T-cell (primary cell): ENCODE measurements at places on chromosomes 12 and 14.

DNA sequence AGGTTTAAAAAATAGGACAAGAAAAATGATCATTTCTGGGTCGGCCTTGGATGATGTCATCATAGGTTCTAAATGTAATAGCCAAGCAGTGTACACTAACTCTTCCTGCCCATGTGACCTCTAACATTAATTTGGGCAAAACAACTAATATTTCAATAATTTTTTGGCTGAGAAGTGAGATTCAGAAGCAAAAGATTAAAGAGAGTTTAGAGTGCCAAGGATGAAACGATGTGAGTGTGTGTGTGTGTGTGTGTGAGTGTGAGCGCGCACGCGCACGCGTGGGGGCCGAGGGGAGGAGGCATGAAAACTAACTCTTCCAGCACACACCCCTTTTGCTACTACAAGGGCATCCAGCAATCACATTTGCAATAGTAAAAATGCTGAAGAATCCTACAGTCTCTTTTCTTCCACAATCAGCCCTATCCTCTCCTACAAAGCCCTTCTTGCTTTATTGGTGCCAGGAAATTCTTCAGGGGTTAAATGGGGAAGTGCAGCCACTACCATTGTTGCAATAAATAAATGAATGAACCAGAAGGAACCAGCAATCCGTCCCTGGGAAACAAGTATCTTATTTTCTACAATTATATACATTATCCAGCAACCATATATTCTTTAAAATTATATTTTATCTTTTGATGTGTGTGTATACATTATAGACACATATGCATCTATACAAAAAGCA is 52.9 kb downstream of the PEBP1 start:
- DNase-seq, result no peak
- no peak overlapping the region for H3K4me3 ChIP-seq
- no peaks in the 10 kb centered on the region for H3K4me1 ChIP-seq
- no peaks in the 10 kb centered on the region for H3K36me3 ChIP-seq
- H3K27ac ChIP-seq, result no peak overlapping the region
- H3K27me3 ChIP-seq, result no peaks in the 10 kb centered on the region

- no peaks in the 10 kb centered on the region for H3K4me1 ChIP-seq
- DNase-seq, result no peak
- H3K27ac ChIP-seq, result no peak overlapping the region
- no peaks in the 10 kb centered on the region for H3K36me3 ChIP-seq
Measured at GRCh38 chr14:54665946-54666345, 99.0 kb downstream of the SAMD4A start.

GRCh38 chr14:101888182-101888581 is 76.2 kb upstream of the DYNC1H1 start:
- no peak overlapping the region for H3K4me3 ChIP-seq
- DNase-seq, result no peak
- H3K36me3 ChIP-seq, result peaks cover 27% of the 10 kb centered on the region

DNA sequence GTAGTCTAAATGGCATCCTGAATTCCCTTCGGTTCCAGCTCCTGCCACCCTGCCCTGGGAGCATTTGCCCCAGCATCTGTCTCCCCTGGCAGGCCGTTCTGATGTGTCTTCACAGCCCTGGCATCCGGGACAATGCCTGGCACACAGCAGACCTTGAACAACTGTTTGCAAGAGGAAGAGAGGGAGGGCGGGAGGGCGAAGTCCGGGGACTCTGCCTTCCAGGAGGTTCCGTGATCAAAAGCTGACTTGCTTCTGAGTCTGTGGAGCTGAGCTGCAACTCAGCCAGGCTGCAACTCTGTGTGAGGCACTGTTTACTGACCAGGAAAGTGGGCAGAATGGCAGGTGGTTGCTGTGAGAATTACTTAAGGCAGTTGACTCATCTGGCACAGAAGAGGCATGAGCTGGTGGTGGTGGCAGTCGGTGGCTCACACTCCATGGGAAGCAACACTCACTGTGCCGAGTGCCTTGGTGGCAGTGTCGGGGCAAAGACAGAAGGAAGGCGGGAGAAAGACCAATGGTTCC is 61.1 kb upstream of the DLK1 start:
- peaks cover 56% of the 10 kb centered on the region for H3K27me3 ChIP-seq
- no peaks in the 10 kb centered on the region for H3K36me3 ChIP-seq
- no peak for DNase-seq
- peaks cover 3% of the 10 kb centered on the region for H3K4me1 ChIP-seq

- no peak for DNase-seq
- no peaks in the 10 kb centered on the region for H3K4me1 ChIP-seq
- H3K4me3 ChIP-seq, result no peak overlapping the region
- H3K27me3 ChIP-seq, result no peaks in the 10 kb centered on the region
Measured at GRCh38 chr12:43332977-43333640, 218.9 kb downstream of the ADAMTS20 start.

- no peaks in the 10 kb centered on the region for H3K27me3 ChIP-seq
- H3K4me3 ChIP-seq, result no peak overlapping the region
- H3K27ac ChIP-seq, result no peak overlapping the region
- no peaks in the 10 kb centered on the region for H3K36me3 ChIP-seq
- peak; percentile 31 for DNase-seq
Measured at GRCh38 chr12:106841510-106842302, 67.2 kb downstream of the RIC8B start.

- H3K4me1 ChIP-seq, result no peaks in the 10 kb centered on the region
- no peak for DNase-seq
- H3K4me3 ChIP-seq, result no peak overlapping the region
- no peaks in the 10 kb centered on the region for H3K36me3 ChIP-seq
- no peak overlapping the region for H3K27ac ChIP-seq
Measured at GRCh38 chr12:81167694-81168093, 89.8 kb downstream of the ACSS3 start.

- peaks cover 2% of the 10 kb centered on the region for H3K27me3 ChIP-seq
- H3K27ac ChIP-seq, result peak overlapping the region; percentile 49
- H3K36me3 ChIP-seq, result peaks cover 23% of the 10 kb centered on the region
- peak overlapping the region; percentile 99 for H3K4me3 ChIP-seq
Measured at GRCh38 chr12:49057888-49058287, 2.7 kb downstream of the KMT2D start.

DNA sequence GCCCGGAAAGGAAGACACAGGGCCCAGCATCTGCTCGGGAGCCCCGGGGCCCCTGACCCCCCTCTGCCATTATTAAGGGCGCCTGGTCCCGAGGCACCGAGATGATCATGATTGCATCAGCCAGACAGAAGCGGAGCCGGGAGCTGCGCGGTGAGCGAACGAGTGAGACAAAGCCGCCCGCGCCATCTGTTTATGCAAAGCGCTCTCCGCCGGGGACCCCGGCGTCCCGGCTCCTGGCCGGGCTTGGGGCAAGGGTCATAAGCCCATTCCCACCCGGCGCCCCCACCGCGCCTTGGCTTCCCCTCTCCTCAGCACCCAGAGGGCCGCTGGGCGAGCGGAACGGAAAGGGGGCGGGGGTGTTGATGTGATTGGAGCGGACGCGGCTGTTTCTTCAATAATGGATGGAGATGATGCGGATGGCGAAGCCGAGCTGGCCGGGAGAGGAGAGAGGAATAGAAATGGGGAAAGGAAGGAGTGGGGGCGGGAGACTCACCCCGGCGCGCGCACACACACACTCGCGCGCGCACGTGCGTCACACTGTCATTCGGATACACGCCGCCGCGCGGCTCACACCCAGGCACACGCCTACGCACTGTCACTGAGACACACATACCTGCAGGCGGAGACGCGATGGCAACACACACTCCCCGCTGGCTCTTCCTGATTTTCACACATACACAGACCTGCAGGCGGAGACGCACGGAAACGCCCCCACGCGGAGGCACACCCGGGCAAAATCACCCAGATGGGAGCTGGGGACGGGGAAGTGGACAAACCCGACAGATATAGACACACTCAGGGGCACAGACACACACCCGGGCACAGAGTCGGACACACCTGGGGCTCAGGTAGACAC is 10.7 kb downstream of the STAC3 start:
- peaks cover 97% of the 10 kb centered on the region for H3K27me3 ChIP-seq
- H3K36me3 ChIP-seq, result no peaks in the 10 kb centered on the region
- DNase-seq, result peak; percentile 62

GRCh38 chr12:29572938-29573337 is 75.5 kb upstream of the OVCH1 start:
- no peak overlapping the region for H3K4me3 ChIP-seq
- H3K27me3 ChIP-seq, result no peaks in the 10 kb centered on the region
- H3K27ac ChIP-seq, result no peak overlapping the region
- no peaks in the 10 kb centered on the region for H3K36me3 ChIP-seq
- DNase-seq, result no peak

DNA sequence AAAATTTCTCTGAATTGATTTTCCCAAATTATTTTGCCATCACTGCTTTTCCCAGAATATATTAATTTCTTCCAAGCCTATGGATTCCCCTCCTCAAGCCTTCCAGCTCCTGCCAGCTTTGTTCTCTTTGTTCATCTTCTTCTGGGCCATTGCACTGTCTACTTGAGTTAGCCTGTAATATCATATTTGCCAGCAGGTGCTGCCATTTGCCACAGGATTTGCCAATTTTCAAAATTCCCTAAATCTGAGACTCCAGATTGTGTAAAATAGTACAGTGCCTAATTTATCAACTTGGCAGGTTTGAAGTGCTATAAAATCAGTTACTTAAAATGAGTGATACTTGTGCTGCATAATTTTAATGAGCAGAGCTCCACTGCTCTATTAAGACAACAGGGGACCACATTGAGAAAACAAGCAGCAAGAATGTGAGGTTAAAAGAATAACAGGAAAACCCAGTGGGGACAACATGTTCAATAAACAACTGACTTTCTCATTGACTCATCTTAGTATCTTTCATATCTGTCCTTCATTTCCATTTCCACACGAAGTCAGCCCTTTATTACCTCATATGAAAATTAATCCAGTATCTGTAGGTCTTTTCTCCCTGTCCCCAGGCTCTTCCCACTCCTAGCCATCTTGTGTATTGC is 84.6 kb upstream of the CCDC196 start:
- no peak overlapping the region for H3K27ac ChIP-seq
- H3K4me1 ChIP-seq, result no peaks in the 10 kb centered on the region
- H3K4me3 ChIP-seq, result no peak overlapping the region
- no peaks in the 10 kb centered on the region for H3K36me3 ChIP-seq
- no peak for DNase-seq

DNA sequence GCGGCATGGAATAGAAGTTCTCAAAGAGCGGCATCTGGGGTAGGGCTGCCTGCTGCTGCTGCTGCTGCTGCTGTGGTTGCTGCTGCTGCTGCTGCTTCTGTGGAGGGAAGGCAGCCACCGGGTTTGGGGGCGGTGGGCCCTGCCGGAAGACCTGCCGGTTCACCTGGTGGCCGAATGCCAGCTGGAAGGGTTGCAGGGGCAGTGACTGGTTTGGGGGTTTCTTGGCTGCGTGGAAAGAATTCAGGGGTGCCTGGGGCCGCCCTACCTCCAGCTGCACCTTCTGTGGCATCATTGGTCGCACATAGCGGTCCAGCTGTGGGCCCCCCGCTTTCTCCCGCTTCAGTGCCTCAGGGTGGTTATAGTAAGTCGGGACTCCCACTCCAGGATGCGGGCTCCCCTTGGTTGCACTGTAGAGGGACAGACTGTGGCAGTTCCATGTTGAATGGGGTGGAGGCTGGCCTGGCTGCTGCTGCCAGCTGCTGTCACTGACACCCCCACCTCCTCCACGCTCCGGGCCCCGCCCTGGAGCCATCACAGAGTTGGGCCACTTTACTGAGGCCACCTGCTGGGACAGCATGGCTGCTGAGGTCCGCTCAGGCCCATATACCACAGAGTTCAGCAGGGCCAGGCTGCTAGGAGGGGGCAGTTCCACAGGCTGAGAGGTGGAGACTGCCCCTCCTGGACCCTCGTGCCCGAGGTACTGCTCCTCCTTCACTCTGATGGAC is 25.2 kb upstream of the PNMA1 start:
- H3K36me3 ChIP-seq, result peaks cover 48% of the 10 kb centered on the region
- peaks cover 32% of the 10 kb centered on the region for H3K4me1 ChIP-seq
- DNase-seq, result no peak

DNA sequence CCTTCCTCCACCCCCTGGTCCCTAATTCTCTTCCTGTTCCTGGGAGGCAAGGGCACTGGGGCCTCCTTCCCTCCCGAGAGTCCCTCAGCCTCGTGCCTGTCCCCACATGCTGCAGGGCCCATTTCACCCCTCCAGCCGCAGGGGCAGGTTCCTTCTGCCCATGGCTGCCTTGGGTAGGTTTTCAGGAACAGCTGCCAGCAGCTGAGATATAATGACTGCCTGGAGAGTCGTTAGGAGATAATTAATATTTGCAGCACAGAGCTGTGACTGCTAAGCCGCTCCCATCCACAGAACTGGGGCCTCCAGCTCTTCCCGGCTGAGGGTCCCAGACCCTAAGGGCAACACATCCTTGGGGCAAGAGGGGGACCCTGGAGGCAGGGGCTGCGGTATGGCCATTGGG is 211.9 kb upstream of the LHX5 start:
- H3K27me3 ChIP-seq, result no peaks in the 10 kb centered on the region
- H3K27ac ChIP-seq, result no peak overlapping the region
- H3K36me3 ChIP-seq, result no peaks in the 10 kb centered on the region

DNA sequence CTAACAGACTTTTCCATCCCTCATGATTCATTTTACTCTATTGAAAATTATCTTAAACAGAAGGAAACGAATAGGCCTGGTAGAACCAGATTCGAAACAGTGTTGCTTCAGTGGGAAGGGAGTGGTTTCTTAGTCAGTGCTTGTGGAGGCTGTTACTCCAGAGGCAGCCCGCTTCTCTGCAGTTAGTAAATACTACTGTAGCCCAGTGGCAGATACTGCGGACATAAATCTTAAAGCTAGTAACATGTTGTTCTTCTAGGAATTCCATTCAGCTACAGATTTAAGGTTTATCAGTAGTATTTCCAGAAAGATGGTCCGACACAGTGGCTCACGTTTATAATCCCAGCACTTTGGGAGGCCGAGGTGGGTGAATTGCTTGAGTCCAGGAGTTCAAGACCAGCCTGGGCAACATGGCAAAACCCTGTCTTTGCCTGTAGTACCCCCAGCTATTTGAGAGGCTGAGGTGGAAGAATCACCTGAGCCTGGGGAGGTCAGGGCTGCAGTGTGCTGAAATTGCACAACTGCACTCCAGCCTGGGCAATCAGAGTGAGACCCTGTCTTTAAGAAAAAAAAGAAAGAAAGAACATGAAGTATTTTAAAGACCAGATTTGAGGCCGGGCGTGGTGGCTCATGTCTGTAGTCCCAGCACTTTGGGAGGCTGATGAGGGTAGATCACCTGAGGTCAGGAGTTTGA is 45.9 kb downstream of the DIP2B start:
- no peaks in the 10 kb centered on the region for H3K27me3 ChIP-seq
- H3K27ac ChIP-seq, result no peak overlapping the region
- no peaks in the 10 kb centered on the region for H3K36me3 ChIP-seq
- no peak overlapping the region for H3K4me3 ChIP-seq
- DNase-seq, result no peak

GRCh38 chr12:132604668-132605441 is 5.5 kb downstream of the LRCOL1 start:
- H3K36me3 ChIP-seq, result no peaks in the 10 kb centered on the region
- H3K4me1 ChIP-seq, result peaks cover 16% of the 10 kb centered on the region
- no peak overlapping the region for H3K4me3 ChIP-seq
- DNase-seq, result no peak

- no peak overlapping the region for H3K27ac ChIP-seq
- DNase-seq, result no peak
- H3K36me3 ChIP-seq, result no peaks in the 10 kb centered on the region
- H3K4me3 ChIP-seq, result no peak overlapping the region
- H3K4me1 ChIP-seq, result no peaks in the 10 kb centered on the region
Measured at GRCh38 chr14:99950181-99950580, 115.0 kb upstream of the EVL start.

GRCh38 chr12:59672273-59672672 is 76.4 kb downstream of the SLC16A7 start:
- no peaks in the 10 kb centered on the region for H3K27me3 ChIP-seq
- no peak overlapping the region for H3K4me3 ChIP-seq
- no peak for DNase-seq
- no peaks in the 10 kb centered on the region for H3K4me1 ChIP-seq
- H3K27ac ChIP-seq, result no peak overlapping the region
- peaks cover 5% of the 10 kb centered on the region for H3K36me3 ChIP-seq

GRCh38 chr12:68094195-68094594 is 65.3 kb downstream of the IFNG start:
- no peaks in the 10 kb centered on the region for H3K27me3 ChIP-seq
- peaks cover 2% of the 10 kb centered on the region for H3K4me1 ChIP-seq
- H3K4me3 ChIP-seq, result no peak overlapping the region
- DNase-seq, result no peak
- H3K36me3 ChIP-seq, result no peaks in the 10 kb centered on the region
